ENCODE measurements at places on chromosomes 7 and 10.

DNA sequence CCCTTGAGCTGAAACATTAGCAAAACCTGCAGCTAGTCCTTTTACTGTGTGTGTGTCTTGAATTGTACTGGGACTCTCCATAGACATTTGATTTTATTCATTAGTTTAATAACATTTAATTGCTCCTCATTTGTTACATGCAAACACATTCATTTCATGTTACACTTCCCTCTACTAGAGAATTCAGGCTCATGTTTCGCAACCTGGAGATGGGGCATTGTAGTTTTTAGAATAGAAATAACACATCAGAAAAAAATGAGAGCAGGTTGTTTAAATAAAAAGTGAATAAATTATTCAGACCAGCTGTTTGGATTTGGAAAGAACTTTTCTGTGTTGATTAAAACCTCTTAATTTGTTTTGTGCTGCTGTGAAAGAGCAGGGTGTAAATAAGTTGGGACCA lies 243.9 kb downstream of the ETV1 start:
- DNase-seq: peak; percentile 39

- DNase-seq: no peak
Observed at GRCh38 chr7:45682836-45683555, 108.8 kb downstream of the ADCY1 start.

DNA sequence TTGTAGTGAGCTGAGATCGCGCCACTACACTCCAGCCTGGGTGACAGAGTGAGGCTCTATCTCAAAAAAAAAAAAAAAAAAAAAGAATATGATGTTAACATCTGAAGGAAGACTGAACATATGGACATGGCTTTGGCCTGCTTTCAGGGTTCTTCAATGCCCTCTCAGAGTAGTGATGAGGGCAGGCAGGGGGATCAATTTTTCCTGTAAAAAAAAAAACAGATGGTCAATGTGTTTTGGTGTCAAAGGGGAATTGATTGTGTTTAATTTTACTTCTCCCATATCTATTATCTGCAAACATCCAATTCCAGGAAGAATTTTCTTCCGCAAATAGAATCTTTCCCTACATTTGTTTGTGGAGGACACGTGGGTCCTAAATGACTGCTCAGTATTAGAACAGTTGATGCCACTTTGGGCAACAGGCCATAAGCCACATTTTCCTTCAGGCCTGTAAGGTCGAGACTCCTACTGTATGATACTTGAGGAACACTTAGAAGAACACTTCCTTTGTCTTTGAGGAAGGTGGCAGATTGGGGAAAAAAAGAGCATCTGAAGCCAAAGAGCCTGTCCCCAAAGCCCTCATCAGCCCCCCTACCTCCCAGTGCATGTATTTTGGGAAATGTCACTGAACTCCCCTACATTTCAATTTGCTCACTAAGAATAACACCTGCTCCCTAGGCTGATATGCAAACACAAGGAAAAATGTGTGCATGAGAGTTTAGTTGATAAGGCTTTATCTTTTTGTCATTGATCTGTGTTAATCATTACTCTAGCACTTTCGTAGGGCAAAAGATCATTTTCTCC lies 28.3 kb downstream of the MGAM2 start:
- no peak for DNase-seq

DNA sequence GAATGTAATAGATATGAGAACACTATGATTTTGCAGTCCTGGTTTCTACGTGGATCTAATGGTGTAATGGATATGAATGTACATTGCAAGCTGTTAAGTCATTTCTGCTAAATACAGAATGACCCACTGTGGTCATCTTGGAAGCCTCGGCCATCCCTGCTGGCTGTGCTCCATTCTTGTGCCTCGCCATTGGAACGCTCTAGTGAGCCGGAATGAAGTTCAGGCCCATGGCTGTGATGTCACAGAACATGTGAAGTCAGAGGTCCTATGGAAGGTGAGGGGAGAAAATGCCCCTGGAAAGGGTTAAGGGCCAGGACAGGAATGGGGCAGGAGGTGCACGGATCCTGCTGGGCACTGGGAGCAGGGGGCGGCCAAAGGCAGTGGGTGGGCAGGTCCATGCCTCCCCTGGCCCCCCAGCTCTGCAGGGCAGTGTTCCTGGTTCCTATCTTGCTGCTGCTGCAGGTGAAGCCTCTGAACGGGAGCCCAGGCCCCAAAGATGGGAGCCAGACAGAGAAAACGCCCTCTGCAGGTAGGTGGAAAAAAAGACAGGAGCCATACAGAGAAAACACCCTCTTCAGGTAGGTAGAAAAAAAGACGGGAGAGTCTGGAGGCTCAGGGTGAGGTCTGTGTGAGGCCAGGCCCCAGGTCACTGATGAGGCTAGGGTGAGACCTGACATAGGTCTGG lies at the start of gene LLCFC1:
LLCFC1 (plus strand) TSS at position 259 of the 685 bp plus-strand sequence; CDS start at position 397, 138 bp downstream.
- no peak for DNase-seq

GRCh38 chr7:139731802-139732470 lies 45.9 kb downstream of the HIPK2 start:
- DNase-seq: peak; percentile 27

GRCh38 chr10:71036297-71036966 lies 148.1 kb upstream of the PCBD1 start:
- DNase-seq: peak; percentile 65

DNA sequence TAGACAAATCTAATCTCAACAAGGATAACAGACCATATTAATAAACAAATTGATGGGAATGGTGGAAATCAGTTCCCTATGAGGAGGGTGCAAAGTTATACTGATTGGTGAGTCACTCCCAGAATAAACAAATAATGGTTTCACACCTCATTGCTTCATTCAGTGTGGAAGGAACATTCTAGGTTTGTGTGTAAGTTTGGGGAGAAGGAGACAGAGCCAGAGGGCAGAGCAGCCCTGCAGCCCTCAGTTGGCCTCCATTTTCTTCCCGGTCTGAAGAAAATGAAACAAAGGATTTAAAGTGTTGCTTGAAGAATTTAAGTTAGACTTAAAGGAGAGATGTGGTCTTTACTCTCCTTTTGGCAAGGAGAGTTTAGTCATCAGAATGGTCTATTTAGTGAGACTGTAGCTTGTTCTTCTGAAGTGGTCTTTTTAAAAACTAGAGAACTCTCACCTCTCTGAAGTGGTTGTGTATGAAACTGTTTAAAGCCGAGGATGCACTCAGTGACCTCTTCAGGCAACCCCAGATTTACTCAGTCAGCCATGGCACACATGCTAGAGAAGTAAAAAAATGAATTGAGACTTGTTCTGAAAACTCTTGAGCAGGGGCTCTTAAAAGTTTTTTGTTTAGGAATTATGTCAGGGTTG lies 27.2 kb downstream of the IKZF1 start:
- DNase-seq: no peak

DNA sequence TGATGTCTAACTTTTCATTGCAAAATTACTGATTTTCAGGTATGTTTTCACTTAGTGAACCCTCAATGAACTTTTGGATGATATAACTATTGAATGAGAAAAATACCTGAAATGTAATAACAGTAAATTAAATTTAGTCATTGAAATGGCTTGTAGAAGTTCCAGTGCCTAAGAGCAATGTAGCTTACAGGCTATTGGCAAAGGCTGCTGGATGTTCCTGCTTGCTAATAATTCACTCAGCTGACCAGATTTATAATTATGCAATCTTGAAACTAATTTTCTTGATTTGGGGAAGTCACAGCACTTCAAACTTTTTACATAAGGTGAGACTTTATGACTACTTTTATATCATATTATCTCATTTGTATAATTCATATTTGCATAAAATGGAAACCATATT lies 73.2 kb downstream of the SORBS1 start:
- no peak for DNase-seq

GRCh38 chr7:142468871-142469665 lies 211.2 kb upstream of the PRSS58 start:
- DNase-seq: no peak

DNA sequence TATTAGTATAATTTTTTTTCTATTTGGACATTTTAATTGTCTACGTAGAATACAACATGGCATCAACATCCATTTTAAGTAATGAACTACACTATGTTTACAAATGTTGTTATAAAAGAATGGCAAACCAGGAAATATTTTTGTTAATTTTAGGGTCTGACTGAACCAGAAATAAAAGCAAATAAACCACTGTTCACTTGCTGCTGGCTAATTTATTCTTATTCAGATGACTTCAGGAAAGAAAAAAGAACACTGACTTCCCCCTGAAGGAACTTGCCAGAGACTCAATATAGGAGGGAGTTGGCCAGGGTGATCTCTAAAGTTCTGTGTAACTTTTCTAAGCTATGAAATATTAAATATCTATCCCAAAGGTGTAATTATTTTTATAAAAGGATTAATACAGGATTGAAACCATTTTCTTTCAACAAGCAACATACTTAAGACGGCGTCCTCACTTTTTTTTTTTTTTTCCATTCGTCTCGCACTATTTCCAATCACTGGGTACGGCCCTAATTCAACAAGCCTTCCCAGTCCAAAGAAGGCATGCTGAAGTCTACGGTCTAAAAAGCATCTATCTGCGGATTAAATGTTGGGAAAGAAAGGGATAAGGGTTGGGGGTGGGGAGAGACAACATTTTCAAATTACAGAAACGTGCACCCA lies 1.2 kb downstream of the USP6NL start:
- no peak for DNase-seq

DNA sequence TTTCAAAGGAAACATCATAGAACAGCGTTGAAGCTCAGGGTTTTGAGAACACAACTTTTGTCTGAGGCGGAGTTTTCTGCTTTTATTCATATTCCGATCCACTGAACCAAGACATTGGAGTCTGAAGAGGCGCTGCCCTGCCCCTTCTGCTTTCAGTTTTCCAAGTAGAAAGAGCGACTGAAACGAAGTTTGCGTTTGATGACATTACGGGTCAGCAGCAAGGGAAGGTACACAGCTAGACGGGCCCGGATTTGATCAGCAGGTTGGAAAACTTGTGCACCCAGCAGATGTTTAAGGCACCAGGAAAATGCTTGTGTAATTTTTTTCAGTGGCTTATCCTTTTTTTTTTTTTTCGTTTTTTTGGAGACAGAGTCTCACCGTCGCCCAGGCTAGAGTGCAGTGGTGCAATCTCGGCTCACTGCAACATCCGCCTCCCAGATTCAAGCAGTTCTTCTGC lies 720 bp downstream of the SUN1 start:
- DNase-seq: no peak

DNA sequence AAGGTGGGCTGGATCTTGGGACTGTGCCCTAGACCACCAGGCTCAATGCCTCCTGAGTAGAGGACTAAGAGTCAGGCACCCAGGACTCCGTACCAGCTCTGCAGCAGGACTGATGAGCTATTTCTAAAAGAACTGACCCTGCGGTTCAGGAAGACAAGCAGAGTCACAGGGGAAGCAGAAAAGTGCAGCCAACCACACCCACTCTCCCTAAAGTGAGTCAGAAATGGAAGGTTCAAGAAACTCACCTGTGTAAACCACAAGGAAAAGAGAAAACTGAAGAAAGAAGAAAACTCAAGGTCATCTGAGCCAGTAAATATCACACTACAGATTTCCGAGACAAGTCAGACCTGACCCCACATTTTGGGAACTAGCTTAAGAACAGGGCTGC lies 2.5 kb downstream of the PARP12 start:
- no peak for DNase-seq

GRCh38 chr10:57145548-57145947 lies 784.5 kb upstream of the ZWINT start:
- DNase-seq: no peak

GRCh38 chr10:43084812-43085211 lies 7.9 kb downstream of the RET start:
- no peak for DNase-seq

- peak; percentile 11 for DNase-seq
Observed at GRCh38 chr10:88557658-88558057, 25.5 kb downstream of the RNLS start.

GRCh38 chr7:132464740-132465139 lies 111.5 kb downstream of the PLXNA4 start:
- no peak for DNase-seq

GRCh38 chr7:150668977-150669376 lies 16.5 kb upstream of the GIMAP2 start:
- DNase-seq: no peak

DNA sequence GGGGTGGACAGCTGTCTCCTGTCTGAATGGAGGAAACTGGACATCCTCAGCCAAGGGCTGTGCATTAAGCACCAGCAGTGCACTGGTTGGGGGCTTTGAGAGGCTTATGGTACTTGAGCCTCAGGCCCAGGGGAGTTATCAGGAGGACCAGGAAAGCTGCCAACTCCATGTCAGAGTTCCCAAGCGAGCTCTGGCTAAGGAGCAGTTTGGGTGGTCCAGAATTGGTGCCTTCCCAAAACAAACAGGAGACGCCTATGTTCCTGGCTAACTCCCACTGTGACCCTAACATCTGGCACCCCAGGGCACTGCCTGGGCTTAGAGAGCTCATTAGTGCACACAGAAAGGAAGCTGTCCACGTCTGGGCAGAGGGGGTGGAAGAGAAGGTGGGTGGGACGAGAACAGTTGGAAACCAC lies 408.6 kb upstream of the NPVF start:
- no peak for DNase-seq

- DNase-seq: no peak
Observed at GRCh38 chr7:91164506-91164905, 99.7 kb upstream of the FZD1 start.

DNA sequence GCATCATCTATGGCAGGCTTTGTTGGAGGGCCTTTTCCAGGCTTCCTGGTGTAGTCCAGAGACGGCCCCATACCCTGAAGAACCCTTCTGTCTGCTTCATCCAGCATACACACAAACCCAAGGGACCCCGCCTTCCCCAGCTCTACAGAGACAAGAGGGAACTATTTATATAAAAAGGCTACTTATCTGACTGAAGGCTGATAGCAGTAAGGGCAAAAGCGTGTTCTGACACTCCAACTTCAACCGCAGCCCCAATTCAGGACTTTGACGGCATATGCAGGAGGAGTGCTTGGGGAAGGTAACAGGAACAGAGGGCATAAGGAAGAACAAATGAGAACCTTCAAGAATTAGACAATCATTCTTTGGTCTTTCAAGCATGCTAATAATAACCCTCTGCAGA lies 21.0 kb downstream of the GNA12 start:
- DNase-seq: no peak

DNA sequence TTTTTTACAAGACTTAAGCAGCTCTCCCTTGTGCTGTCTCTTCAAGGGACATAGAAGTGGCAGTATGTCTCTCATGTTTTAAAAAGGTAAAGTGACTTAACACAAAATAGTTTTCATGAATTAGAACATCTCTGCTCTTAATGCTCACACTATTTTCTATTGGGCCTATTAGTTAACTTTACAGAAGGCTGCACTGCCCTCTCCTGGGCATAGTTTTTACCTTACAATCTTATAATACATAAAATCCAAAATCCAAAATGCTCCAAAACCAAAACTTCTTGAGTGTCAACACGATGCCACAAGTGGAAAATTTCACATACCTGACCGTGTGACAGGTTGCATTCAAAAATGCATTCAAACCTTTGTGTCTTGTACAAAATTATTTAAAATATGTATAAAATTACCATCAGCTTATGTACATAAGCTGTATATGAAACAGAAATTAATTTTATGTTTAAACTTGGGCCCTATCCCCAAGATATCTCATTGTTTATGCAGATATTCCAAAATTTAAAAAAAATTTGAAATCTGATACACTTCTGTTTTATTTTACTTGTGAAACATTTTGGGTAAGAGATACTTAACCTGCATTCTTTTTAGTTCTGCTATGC lies 25.8 kb downstream of the TES start:
- DNase-seq: peak; percentile 79
